ENCODE measurements at places on chromosomes 12 and 14.

DNA sequence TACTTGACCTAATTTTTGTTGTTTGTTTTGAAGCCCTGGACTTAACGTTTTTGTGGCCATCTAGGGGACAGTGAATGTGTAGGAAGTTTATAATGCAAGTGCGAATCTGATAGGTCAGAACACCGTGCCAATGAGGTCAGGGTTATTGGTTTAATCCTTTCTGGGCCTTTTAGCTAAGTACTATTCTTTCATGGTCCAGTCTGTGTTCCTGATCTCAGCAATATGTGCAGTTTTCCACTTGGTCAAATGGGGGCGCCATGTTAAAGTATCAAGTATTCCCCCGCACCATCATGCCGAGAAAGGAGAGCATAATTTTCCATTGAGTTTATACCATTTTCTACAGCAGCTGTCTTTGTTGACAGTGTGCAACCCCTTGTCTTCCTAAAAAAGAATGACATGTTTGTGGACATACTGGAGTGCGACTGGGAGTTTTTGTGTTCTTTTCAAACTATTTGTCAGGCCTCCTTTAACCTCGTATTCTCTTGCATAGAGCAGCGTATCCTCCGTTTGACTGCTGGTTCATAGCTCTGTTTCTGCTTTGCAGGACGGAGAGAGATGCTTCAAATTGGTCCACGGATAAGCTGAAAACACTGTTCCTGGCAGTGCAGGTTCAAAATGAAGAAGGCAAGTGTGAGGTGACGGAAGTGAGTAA, 1.3 kb downstream of the AHSA1 start:
- DNase-seq, result peak; percentile 43

DNA sequence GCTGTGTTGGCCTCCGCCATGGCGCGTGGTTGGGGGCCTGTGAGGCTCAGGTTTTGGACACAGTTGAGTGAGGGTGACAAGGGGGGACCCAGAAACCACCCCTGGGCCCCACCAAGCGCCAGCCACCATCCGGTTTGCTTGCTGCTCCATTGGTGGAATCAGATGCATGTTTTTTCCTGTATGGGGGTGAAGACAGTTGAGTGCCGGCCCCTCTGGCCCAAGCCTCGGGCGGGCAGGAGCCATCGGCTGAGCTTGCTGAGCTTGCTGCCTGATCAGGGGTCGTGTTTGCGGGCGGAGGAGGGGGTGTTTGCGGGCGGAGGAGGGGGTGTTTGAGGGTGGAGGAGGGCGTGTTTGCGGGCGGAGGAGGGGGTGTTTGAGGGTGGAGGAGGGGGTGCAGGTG, 6.4 kb downstream of the PGAM5 start:
- DNase-seq, result no peak

GRCh38 chr12:119665164-119665929, 2.6 kb upstream of the PRKAB1 start:
- DNase-seq, result no peak

GRCh38 chr14:91317381-91318308, 73.1 kb upstream of the GPR68 start:
- no peak for DNase-seq

DNA sequence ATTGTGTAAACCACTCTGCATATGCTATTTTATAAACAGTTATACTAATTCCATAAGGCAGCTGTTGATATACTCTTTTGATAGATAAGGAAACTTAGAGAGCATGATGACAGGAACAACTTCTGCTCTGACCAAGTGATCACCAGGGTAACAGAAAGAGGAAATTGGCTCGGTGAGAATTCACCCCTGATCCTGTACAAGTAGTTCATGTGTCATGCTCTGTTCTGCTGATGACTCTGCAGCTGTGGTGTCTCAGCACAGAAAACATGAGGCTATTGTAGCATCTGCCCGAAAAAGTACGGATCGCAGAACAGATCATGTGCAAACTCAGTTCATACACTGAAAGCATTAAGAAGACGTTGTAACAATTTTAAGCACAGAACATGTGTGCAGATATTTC, 345.0 kb downstream of the LRIG3 start:
- DNase-seq, result no peak

DNA sequence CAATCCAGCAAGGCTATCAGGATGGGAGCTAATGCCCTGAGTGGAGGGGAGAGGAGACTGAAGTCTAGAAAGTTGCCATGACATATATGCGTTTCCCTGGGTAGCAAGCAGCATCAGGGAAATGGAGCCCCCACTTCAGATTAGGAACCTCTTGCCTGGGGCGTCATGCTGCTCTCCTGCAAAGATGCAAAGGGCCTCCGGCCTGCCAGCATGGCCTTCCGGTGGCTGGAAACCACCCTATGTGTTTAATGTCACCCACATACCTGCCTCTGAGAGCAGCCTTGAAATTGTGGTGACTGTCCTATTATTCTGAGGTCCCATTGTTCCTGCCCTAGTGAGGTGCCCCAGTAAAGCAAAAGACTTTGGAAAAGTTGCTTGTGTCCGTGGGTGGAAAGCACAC, 10.0 kb upstream of the IFI27L2 start:
- DNase-seq, result no peak

GRCh38 chr12:4215229-4216186, 58.1 kb upstream of the CCND2 start:
- peak; percentile 60 for DNase-seq

DNA sequence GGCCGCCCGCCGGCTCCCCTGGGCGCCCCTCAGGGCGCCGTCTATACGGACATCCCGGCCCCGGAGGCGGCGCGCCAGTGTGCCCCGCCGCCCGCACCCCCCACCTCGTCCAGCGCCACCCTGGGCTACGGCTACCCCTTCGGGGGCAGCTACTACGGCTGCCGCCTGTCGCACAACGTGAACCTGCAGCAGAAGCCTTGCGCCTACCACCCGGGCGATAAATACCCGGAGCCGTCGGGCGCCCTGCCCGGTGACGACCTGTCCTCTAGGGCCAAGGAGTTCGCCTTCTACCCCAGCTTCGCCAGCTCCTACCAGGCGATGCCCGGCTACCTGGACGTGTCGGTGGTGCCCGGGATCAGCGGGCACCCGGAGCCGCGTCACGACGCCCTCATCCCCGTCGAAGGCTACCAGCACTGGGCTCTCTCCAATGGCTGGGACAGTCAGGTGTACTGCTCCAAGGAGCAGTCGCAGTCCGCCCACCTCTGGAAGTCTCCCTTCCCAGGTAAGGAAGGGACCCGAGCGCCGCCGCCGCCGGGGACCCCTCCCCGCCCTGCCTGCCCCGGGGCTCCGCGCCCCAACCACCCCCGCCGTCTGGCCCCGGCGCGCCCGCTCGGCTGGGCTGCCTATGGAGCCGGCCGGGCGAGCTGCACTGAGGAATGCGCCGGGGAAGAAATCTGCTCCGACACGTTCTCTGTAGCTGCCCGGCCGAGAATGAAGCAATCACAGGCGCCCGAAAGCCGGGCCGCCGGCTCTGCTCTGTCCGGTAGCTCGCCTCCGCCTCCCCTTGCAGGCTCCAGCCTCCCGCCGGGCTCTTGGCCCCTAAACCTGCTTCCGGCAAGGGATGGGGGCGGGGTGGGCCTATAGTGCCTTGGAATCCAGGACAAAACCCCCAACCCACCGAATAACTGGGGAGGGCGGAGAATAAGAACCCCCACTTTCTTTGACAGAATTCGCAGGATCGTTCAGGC, 794 bp downstream of the HOXC13 start:
- no peak for DNase-seq

DNA sequence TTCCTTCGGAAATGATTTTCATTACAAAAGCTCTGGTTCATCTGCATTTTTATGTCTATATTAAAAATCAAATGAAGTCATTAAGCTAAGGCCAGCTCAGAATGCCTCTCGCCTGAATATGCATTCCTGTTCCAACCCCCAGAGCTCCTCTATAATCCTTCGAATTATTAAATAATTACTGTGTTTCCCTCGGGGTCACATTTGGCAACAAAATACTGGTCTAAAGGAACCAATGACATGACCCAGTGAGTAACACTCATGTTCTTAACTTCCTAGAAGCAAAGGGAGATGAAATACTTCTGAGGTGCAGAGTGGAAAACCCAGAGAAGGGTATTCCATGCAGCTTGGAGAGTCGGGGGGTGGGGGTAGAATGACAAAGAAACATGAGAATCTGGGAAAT, 68.3 kb downstream of the FOXN3 start:
- no peak for DNase-seq

GRCh38 chr12:123659996-123660727, 10.8 kb upstream of the TCTN2 start:
- DNase-seq, result no peak

DNA sequence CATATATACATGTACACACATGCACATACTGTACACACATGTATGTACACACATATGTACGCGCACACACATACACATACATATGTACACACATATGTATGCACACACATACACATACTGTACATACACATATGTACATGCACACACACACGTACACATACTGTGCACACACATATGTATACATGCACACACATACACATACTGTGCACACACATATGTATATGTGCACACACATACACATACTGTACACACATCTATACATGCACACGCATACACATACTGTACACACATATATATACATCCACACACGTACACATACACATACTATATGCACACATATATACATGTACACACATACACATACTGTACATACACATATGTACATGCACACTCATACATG, 119.4 kb downstream of the ZFP36L1 start:
- no peak for DNase-seq

DNA sequence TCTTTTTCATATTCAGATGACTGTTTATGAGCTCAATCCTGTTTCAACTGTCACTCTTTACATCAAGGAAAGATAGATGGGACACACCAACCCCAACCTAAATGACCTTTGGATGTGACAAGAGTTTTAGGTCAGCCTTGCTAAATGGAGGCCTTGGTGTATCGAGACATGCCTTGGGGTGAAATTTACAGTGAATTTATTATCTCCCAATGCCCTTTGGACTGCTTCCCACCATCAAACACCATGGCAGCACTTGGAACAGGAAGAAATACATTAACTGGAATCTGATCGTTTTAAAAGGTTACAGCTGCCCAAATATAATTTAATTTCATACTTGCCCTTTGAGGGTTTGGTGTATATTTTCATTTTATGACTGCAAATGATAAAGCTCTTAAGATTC, 327.6 kb downstream of the SOX5 start:
- no peak for DNase-seq

- DNase-seq, result no peak
These were observed 19.6 kb upstream of the FBXO33 start for GRCh38 chr14:39451811-39452210.

GRCh38 chr12:55467836-55468235, 2.1 kb downstream of the OR6C70 start:
- DNase-seq, result no peak

- no peak for DNase-seq
These were observed 22.5 kb downstream of the MAX start for GRCh38 chr14:65079768-65080167.

DNA sequence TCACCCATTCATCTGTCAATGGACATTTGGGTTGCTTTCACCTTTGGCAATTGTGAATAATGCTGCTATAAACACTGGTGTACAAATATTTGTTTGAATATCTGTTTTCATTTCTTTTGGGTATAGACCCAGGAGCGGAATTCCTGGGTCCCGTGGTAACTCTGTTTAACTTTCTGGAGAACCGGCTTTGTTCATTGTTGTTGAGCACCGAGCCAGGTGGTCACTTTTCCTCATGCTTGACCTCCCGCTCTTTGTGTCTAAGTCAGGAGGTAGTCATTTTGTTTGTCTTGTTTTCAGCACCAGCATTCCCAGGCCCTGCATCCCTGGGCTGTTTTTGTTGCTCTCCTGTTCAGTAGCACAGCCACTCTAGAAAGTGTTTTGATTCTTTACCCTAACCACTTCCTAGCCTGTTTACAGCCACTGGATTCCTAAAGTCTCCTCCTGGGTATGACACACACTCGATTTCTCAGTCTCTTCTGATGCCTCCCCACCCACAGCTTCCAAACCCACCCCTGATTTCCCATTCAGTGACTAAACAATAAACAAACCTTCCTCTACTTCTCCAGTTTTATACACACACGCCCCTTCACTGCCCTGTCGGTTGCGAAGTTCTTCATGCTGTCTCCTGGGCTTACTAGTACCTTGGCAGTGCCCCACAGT, 37.9 kb downstream of the B4GALNT3 start:
- DNase-seq, result no peak

GRCh38 chr12:22525426-22525825, 18.9 kb downstream of the C2CD5 start:
- no peak for DNase-seq

DNA sequence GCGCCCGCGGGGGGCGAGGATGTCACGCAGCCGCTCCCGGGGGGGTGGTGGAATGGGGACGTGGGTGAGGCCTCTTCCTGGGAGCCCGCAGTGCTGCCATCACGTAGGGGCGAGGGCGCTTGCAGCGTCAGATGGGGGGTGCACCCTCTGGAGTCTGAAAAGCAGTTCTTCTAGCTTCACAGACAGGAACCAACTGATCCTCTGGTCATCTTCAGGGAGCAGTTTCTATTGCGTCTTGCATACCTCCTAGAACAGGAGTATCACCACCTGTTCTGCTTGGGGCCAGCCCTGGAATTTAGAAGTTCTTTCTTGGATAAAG, 36.9 kb upstream of the PRIMA1 start:
- no peak for DNase-seq

- DNase-seq, result no peak
These were observed 48.5 kb downstream of the CDC42BPB start for GRCh38 chr14:103008768-103009357.
